Activated CD4-positive, alpha-beta T cell treated with anti-CD3 and anti-CD28 coated beads, Interleukin-2, amount 50 U/mL, for 48 hours (primary cell): ENCODE measurements at places on chromosomes 12 and 14.
A peak's percentile ranks its signal among the peaks of the same experiment; 100 is the strongest.

DNA sequence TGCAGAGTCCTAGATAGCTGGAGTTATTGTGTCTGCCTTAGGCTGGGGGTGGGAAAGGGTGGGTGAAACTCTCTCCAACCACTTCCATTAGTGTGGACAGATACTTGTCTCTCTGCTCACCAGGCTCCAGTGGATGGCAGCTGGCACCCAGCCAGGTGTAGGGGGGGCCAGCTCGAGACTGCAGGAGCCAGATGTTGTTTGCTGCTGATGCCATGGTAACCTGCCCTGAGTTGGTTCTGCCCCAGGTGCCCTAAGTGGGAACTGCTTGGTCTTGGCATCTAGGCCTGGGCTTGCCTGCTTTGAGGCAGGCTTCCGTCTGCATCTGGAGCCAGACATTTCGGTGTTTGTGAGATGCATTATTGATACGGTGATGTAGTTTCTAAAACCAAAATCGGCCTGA lies 82.2 kb downstream of the ADCK1 start:
- no peak for DNase-seq

- DNase-seq: no peak
These were observed 371.3 kb downstream of the GRIN2B start for GRCh38 chr12:13609894-13610679.

DNA sequence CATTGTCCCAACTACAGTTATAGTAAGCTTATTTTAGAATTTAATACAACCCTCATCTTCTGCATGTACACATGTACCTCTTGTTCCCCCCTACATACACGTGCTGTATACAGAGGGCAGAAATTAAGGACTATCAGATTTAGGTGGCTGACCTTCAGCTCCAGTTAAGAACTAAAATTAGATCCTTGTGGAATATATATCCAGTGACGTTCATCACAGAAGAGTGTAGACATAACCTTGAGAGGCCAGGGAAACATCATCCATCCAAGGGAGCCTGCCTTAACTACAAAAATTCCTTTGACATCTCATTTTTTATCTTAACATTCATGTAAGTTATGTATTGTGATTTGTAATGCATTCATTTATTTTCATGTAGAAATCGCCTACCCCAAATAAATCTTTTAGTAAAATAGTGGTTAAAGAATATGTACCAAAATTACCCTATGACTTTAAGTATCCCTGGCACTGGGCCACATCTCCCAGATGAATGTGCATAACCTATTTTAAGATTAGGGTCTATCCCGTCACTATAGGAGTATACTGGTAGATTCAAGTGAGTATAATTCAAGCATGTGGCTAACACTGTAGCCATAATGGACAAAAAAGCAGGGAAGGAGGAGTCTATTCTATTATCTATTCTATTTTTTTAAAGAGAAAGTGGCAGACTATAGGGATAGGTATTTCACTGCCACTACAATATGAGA lies 27.5 kb downstream of the RIC8B start:
- DNase-seq: no peak

GRCh38 chr12:130524759-130525158 lies 187.1 kb downstream of the PIWIL1 start:
- DNase-seq: no peak

DNA sequence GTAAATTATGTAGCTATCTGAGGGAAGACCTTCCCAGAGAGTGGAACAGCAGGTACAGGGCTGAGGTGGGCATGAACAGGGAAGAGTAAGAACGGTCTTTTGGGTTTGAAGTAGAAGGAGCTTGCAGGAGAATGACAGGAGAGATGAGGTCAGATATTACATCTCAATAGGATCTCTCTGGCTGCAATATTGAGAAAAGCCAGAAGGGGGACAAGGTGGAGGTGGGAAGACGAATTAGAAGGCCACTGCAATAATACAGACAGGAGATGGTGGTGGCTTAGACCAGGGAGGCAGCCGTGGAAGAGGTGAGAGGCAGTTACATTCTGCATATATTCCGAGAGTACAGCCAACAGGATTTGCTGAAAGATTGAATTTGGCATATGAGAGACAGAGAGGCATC lies 310.2 kb downstream of the APAF1 start:
- DNase-seq: no peak

DNA sequence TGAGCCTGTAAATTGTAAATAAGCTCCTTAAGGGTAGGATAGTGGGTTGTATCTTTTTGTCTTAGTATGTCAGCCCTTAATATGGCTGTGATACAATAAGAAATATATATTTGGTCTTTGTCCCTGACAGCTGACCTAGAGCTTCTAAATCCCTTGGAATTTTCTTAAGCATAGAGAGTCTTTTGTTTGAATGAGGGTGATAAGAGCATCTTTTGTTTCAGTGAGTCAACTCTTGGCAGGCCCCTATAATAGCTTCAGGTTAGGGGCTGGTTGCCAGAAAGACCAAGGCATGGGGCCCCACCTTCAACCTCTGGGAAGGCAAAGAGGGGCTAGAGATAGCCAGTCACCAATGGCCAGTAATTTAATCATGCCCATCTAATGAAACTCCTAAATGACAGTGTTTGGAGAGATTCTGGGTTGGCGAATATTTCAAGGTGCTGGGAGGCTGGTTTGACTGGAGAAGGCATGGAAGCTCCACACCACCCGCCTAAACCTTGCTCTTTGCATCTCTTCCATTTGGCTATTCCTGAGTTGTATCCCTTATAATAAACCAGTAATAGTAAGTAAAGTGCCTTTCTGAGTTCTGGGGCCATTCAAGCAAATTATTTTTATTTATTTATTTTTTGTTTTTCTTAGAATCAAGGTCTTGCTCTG lies 10.5 kb downstream of the PALS1 start:
- no peak for DNase-seq

- peak; percentile 4 for DNase-seq
These were observed 38.7 kb upstream of the CRY1 start for GRCh38 chr12:107131832-107132616.
